Type B pancreatic cell (in vitro differentiated cells): ENCODE measurements at places on chromosomes 5 and 9. TPM values are rescaled to one million over a fixed set of nuclear protein-coding genes. Genes with fewer than 3 reads are reported as not detected.

MACROH2A1 gene
- 241 and 254 TPM in 2 replicates for total RNA-seq

POLR3G gene
- total RNA-seq, result 1.1 and 2.4 TPM in 2 replicates

CDH9 gene
- total RNA-seq, result 0.68 TPM in 1 of 2 replicates, not detected in the other

FAM240B gene
- not detected in 2 replicates for total RNA-seq

SH3RF2 gene
- 11.2 and 20.8 TPM in 2 replicates for total RNA-seq

ADAMTS6 gene
- 3.0 and 4.2 TPM in 2 replicates for total RNA-seq

CD14 gene
- 0.17 TPM in 1 of 2 replicates, not detected in the other for total RNA-seq

RNF208 gene
- total RNA-seq, result 12.1 and 15.7 TPM in 2 replicates

SPINK7 gene
- not detected in 2 replicates for total RNA-seq

DAB2IP gene
- 49.7 and 57.2 TPM in 2 replicates for total RNA-seq

HACD4 gene
- 0.72 and 2.4 TPM in 2 replicates for total RNA-seq

EPB41L4A gene
- total RNA-seq, result 27.2 and 41.8 TPM in 2 replicates

DBH gene
- total RNA-seq, result 0.10 and 0.12 TPM in 2 replicates

MYOT gene
- total RNA-seq, result 0.56 TPM in 1 of 2 replicates, not detected in the other

NME5 gene
- 4.3 and 7.8 TPM in 2 replicates for total RNA-seq

ANKRA2 gene
- 23.2 and 26.0 TPM in 2 replicates for total RNA-seq

SV2C gene
- 0.64 and 6.9 TPM in 2 replicates for total RNA-seq

ZNF883 gene
- total RNA-seq, result 7.9 and 12.9 TPM in 2 replicates

FABP6 gene
- total RNA-seq, result 0.85 and 6.3 TPM in 2 replicates

APBA1 gene
- total RNA-seq, result 6.3 and 6.9 TPM in 2 replicates

CNOT6 gene
- total RNA-seq, result 49.1 and 55.7 TPM in 2 replicates

STPG3 gene
- total RNA-seq, result 0.31 TPM in 1 of 2 replicates, not detected in the other

TRIM7 gene
- 0.58 and 0.76 TPM in 2 replicates for total RNA-seq

CCDC171 gene
- total RNA-seq, result 1.5 and 7.4 TPM in 2 replicates
